ENCODE measurements at places on chromosomes 12 and 14.

DNA sequence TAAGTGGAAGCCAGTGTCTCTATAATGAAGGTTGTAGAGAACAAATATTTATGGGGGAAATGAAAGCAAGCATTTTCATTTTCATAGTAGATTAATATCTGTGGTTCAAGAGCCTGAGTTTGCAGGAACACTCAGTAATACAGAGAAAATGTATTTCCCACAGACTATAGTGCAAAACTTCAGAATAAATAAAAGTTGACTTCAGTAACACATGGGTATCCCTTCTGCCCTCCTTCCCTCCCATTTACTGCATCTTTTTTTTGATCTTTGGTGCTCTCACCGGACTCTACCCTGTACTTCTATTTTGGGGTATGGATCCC, 75.3 kb upstream of the AMN1 start:
- DNase-seq: no peak

- DNase-seq: no peak
Observed at GRCh38 chr14:91202234-91202974, 42.1 kb downstream of the GPR68 start.

DNA sequence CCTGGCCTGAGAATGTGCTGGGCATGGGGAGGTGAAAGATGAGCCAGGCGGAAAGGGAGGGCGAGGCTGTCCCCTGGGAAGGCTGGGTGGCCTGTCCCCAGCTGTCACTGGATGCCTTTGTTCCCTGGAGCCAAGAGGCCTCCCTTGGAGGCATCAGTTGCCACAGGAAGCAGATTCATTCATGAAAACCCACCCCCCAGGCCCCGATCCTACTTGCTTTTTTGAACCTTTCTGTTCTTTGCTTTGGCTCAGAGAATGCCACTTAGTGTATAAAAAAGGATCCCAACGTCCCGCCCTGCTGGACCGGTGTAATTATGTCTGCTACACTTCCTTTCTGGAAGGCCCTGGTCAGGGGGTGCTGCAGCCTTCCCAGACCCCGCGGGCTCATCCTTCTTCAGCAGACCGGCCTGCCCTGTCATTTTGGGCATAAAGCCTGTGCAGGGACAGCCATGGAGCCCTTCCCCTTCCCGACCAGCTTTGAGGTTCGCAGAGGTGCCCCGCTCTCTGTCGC, 220.2 kb downstream of the SLC41A2 start:
- DNase-seq: no peak

DNA sequence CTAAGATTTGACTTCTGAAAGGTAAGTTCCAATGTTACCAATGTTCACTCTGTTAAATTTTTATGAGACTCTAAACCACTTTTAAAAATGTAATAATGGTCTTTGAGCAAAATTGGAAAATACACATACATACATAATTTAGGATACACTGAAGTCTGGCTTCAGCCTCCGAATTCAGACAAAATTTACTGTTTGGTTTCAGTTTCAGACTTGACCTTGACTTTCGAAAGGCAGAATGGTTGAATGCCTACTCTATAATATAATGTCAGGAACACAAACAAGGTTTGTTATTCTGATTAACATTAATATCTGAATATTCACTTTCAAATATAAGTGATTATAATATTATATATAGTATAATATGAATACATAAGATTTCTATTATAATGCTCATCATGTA, 74.1 kb upstream of the KRAS start:
- no peak for DNase-seq

GRCh38 chr12:132866251-132866828, 21.1 kb downstream of the CHFR start:
- DNase-seq: no peak

DNA sequence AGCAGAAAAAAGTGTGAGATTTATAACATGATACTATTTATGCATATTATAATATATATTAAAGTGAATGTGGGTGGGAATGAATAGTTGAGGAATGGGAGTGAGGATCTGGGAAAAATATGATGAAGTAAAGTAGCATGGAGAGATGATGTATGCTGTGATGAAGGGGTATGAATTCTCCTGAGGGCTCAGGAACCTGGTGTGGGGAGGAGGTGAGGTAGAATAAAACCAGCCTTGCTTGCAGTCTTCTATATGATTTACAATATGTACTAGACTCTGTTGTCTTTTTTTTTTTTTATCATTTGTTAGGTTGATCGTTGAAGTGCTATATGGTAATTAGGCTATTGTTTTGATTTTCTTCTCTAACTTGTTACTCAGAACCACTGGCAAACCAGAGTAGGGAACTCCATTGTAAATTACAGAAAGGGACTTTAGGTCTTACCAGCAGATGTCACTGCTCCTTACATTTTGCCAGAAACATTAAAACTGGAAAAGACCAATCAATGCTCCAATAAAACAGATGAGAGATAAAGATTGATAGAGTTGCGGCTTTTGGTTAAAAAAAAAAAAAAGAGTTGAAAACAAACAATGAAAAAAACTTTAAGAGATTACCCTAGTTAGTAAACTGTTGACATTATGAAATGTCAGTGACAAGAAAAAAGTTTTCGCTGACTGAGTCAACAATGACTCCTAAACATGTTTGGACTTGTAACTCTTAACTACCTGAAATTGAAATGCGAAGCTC, 39.9 kb downstream of the ATL1 start:
- DNase-seq: no peak

DNA sequence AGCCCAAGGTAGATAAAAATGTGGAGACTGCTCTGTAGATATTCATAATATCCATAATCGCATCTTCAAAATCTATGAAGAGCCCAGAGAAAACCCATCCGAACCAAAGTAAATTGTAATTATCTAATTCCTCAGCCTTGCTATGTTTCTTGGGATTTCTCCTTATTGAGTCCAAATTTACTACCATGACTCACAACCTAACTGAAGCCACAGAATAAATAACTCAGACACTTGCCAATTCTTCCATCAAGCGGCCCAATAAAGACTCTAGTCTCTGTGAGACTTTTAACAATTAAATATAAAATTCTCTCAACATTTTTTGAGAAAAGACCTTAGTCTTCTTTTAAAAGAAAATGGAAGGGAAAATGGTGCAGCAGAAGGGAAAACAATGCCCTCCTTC, 409.8 kb downstream of the DAD1 start:
- no peak for DNase-seq

DNA sequence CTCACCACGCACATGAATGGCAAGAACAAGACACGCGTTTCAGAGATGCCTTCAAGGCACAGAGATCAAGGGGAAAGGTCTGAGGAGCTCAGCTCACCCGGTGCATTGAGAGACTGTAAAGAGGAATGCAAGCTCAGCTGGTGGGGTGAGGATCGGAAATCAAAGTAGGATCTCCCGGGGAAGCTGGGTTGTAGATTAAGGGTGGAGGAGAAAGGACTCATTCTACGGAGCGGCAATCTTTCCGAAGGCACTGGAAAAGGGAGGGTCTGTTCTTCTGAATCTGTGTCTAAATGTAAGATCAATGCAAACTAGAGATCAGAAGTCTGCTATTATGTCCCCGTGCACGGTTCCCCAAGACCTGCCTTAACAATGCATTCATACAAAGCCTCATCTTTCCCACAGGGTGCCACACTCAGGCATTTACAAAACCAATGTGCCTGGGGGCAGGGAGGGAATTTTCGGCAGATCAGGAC, 41.6 kb upstream of the PYGL start:
- DNase-seq: no peak

DNA sequence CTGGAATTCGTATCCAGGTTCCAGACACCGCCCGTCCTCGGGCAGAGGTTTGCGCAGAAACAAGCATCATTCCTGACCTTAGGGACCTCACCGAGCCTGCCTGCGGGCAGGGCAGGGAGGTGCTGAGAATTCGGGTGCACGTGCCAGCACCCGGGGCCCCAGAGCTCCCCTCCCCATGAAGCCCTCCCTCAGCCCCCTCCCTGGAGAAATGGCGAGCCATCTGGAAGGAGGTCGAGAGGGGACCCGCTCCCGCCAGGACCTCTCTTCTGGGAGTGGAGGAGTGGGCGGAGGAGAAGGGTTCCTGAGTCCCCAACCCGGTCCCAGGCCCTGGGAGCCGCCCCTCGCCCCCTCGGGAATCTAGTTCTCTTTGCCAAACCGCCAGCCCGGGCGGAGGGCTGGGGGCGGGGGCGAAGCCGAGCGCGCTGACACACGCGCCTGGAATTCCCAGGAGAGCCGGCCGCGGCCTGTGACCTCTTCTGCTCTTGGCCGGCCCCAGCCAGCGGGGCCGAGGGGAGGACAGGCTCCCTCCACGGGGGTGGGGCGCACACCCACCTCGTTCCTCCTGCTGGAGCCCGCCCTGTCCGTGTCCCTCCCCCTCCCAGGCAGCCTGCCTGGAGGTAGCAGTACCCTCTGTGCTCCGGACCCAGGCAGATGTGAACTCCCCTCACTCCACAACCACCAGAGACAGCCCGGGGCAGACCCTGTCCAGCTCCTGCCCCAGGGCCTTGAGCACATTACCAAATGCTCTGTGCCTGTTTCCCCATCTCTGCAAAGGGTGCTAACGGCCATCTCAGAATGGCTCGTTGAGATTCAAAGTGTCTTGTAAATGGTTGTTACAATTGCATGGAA, 23.0 kb upstream of the GPR132 start:
- no peak for DNase-seq

DNA sequence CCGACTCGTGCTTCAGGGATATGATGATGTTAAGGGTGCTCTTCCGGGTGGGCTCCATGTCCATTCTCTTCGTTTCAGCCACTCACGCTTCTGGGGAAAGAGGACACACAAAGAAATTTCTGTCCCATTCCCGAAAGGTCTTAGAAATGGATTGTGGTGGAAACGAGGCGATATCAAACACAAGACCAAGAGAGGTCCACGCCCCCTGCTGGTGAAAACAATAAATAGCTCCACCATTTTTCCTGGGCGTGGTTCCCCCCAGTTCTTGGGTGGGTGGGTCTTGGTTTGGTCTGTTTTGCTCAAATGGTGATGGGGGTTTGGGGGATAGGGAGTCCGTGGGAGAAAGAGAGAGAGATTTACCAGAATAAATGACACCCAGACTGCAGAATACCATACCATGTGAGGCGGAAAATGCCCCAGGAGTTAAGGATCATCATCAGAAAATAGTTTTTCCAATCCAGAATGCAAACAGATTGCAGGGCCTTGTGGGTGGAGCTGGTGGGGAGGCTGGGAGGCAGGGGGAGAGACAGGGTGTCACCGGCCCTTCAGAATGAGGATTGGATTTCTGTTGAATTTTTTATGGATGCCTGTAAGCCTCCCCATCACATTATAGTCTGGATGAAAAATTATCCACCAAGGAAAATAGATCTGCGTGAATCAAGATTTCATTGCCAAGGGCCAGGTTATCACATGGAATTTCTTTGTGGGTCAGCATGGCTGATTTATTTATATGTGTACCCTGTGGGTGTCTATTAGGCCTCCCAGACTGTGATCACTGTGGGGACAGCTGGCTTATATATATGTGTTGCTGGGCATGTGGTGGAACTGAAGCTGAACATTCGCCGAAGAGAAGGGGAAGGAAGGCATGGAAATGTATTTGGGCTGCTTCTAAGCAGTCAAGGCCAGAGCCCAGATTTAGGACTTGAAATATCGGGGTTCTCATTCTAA, 55.8 kb downstream of the SRRM4 start:
- no peak for DNase-seq

GRCh38 chr12:124443931-124444712, 123.3 kb downstream of the NCOR2 start:
- no peak for DNase-seq

DNA sequence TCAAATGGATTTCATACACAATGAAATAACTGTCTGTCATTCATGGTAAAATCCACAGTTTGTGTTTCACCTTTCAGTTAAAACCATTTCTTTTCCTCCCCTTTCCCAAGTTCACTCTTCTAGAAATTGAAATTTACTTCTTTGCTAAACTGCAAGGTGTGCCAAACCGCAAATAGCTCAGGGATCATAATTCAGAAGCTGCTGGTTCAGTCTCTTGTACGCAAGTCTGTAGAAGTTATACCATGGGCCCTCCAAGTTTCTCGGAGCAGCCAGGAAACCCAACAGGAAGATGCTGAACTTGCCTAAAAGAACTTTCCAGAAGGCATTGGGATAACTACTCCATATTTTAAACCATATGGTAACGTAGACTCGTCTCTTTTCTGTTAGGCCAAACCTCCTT, 268.9 kb downstream of the FLRT2 start:
- DNase-seq: no peak

DNA sequence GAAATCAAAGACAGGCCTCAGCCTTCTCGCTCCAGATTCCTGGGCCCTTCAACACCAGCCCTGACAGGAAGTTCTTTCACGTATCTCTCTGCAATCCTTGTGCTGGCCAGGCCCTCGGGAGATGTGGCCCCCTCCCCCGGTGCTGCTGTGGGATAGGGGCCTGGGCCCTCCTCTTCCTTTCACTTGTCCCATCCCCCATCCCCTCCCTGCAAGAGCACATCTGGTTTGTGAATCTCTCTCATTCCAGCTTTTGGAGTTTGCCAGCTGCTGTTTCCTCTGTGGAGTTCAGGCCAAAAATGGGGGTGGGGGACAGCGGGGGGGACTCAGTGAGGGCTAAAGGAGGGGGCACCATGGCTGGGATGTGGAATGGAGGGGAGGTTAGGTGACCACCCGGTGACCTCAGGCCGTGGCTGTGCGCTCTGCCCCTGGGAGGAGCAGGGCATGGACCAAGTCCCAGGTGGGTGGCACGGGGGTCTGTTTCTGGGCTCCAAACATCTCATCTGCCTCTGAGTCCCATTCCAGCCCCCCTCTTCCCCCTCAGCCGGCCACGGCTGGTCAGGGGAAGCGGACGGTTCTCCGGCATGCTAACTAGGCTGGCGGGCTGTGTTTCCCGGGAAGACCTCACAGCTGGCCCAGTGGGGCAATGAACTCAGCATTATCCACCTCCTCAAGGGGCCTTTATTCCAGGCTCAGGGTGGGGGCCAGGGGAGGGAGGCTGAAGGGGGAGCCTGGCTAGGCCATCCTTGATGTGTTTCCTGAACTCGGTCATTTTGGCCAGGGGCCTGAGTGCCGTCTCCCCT, 7.4 kb downstream of the LRP1 start:
- DNase-seq: peak; percentile 88

DNA sequence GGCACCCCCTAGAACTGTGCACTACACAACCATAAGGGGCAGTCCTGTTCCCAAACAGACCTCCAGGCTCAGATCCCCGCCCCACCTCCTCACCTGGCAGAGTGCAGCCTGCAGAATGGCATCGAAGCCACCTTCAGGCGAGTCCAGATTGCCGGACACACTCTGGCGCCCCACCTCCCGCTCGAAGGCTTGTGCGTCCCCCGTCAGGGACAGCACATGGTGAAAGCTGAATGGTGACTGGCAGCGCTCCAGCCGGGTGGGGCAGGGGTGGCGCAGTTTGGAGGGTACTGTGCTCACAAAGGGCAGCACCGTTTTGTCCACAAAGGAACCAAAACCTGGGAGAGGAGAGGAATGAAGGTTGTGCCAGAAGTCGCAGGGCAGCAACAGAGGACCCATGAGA, 10.6 kb downstream of the ITGB7 start:
- no peak for DNase-seq

DNA sequence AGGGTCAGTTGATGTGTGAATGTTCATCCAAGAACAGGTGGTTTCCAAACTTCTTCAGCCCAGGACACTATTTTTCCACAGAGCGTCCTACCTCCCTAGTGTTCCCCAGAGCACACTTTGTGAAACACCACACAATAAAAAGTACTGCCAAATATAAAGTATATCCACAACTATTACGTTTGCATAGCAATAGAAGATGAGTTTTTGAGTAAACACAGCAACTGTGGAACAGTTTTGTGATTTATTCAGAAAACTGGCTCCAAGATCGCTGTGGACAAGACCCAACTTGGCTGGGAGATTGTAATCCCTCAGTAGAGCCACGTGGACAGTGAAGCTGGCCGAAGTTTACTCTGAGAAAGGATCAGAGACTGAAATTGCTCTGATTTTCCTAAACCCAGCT, 14.5 kb upstream of the MAP1LC3B2 start:
- DNase-seq: no peak
